ENCODE measurements at places on chromosomes 6 and 20. TPM values are rescaled to one million over a fixed set of nuclear protein-coding genes. Genes with fewer than 3 reads are reported as not detected.

- DNase-seq: no peak
Measured at GRCh38 chr20:32984196-32984595, 20.0 kb downstream of the SUN5 start.

GRCh38 chr20:7426890-7427496 lies 513.3 kb downstream of the HAO1 start:
- no peak for DNase-seq

GRCh38 chr6:118770112-118770788 lies 118.9 kb upstream of the CEP85L start:
- no peak for DNase-seq

DNA sequence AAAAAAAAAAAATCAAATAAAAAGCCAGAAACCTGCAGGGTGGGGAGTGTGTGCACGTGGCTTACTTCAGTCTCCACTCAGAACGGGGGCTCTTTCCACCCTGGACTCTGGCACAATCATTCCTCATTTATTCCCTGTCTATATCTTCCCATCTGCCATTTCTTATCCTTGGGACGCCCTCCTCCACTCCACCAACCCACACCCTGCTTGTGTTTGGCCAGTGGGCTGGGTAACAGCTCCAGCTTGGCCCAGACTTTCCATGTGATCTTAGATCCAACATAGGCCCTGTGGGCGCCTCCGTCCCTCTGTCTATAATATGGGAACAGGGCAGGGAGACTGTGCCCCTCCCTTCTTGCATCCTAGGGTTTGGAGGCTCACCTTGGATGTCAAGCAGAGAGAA lies 68.1 kb downstream of the CD40 start:
- DNase-seq: no peak

- DNase-seq: no peak
Measured at GRCh38 chr20:47428851-47429336, 72.4 kb upstream of the ZMYND8 start.

GRCh38 chr6:31720196-31720770 lies 1.3 kb downstream of the LY6G6C start:
- DNase-seq: no peak

DNA sequence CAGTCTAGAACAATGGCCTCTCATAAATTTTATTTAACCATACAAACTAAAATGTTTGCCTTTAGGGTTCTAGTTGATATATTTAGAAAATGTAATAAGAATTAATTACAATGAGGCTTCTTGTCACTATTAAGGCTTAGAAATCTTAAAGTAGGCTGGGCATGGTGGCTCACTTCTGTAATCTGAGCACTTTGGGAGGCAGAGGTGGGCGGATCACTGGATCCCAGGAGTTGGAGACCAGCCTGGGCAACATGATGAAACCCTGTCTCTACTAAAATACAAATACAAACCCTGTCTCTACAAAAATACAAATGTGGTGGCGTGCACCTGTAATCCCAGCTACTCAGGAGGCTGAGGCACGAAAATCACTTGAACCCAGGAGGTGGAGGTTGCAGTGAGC lies 99.0 kb upstream of the ADGRF1 start:
- no peak for DNase-seq

GRCh38 chr6:127484212-127484863 lies 25.1 kb upstream of the KIAA0408 start:
- DNase-seq: no peak

- DNase-seq: no peak
Measured at GRCh38 chr6:127207591-127208120, 59.0 kb upstream of the RNF146 start.

GRCh38 chr6:169829786-169830185 lies 78.4 kb downstream of the ERMARD start:
- no peak for DNase-seq

- DNase-seq: no peak
Measured at GRCh38 chr6:112005013-112005371, 48.9 kb upstream of the CCN6 start.

DNA sequence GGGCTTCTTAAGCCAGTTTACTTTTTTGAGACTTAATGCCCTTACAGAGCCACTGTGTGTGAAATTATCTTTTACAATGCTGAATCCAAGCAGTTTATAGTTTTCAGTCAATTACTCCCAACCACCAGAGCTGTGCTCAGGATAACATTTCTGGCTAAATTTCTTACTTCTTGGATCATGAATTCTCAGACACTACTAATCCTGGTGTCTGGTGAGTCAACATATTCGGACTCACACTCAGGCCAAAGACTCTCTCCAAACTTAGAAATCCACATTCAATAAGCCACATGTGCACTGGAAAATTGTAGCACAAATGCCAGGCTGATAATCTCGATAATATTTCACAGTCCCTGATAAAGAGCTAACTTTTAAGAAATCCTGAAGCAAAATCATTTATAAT lies 49.0 kb downstream of the PTPRT start:
- DNase-seq: no peak

- no peak for DNase-seq
Measured at GRCh38 chr6:78861509-78861908, 5.8 kb upstream of the IRAK1BP1 start.

DNA sequence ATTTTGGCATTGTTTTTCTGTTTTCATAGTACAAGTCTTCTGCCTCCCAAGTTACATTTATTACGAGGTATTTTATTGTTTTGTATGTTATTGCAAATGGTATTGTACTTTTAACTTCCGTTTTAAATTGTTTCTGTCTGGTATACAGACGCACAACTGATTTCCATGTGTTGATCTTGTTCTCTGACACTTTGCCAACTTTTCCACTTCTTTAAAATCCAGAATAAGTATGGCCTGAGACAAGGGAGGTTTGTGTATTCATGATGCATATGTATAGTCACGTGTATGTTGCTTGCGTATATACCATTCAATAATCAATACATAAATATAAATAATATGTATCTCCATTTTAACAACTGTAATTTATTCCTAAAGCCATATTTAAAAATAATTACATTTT lies 41.2 kb downstream of the THBS2 start:
- DNase-seq: no peak

CBLN4 gene
- not detected for total RNA-seq

TRIM40 gene
- total RNA-seq: not detected

SLC12A5 gene
- total RNA-seq: not detected

FABP7 gene
- total RNA-seq: not detected

DOK5 gene
- total RNA-seq: 8.3 TPM
